ENCODE measurements at places on chromosomes 5 and 9. TPM values are rescaled to one million over a fixed set of nuclear protein-coding genes. Genes with fewer than 3 reads are reported as not detected.

DNA sequence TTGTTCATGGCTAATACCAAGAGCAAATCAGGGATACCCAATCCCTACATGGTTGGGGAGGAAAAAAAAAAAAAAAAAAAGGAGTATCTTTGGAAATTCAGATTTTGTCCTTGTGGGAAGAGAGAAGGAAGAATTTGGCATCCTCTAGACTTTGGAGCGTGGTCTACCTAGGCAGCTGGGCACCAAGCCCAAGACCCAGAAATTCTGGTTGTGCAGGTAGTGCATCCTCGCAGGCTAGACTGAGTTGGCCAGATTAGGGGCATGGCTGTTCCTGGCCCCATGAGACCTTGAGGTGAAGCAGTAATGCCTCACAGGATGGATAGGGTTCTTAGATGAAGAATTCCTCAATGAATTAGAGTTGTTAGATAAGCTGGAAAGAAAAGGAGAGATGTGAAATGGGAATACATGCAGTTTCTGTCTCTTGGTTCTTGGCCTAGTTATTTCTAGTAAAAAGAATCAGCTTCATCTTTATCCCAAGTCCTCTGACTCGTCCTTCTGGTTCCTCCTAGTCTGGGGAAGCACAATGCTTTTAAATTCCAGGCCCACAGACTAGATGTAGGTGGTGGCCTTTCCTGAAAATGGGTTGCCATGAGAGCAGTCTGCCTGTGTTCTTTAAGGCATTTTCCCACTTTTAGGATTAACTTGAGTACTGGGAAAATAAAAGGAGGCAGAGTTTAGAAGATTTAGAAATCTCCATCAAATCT lies 140.5 kb upstream of the RUSC2 start:
- peak; percentile 16 for DNase-seq

DNA sequence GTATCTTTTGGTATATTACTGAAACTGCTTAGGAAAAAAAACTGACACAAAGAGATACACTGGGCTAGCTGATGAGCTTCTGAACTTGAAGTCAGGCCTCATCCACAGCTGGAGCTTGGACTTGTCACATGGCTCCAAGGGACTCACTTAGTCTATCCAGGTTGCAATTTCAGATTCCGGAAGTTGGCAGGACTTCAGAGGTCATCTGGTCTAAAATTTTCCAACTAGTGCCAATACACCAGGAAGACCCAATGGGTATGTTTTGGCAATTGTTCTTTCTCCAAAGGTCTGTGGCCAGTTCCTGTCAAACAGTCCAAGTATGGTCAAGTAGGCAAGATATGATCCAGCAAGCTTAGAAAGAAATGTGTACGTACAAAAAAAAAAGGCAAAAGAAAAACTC lies 36.7 kb downstream of the MRPS27 start:
- no peak for DNase-seq

DNA sequence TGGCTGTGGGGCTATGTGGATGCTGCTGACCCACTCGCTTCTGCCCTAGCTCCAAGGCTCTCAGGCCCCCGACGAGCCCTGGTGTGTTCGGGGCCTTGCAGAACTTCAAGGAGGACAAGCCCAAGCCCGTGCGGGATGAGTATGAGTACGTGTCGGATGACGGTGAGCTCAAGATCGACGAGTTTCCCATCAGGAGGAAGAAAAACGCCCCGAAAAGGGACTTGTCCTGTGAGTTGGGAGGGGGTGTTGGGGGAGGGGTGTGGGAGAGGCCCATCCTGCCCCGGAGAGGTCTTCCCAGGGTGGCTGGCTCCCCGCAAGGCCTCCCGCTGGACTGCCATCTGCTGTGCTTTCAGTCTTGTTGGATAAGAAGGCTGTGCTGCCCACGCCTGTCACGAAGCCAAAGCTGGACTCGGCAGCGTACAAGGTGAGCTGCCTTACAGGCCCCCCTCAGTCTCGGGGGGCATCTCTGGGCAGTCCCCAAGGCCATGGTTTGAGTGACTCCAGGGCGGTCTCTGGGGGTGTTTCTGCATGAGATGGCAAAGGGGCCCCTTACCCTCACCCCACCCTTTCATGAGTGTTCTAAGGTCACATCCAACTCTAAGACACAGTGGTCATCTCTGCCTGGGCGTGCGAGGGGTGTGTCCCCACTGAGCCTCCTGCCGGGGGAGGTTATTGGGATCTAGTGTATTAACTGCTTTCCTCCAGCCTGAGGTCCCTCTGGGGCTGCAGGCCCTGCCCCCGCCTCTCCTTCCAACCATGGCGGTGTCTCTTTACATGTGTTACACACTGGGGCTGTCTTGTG lies 89.5 kb downstream of the PHF2 start:
- DNase-seq: no peak

TMEM252 gene
- total RNA-seq: 0.20 TPM

LCN10 gene
- total RNA-seq: not detected

CAMK2A gene
- total RNA-seq: not detected

ECPAS gene
- 131 TPM for total RNA-seq

GGTA1 gene
- not detected for total RNA-seq
